Transverse colon (tissue), 4 donors: ENCODE measurements at places on chromosomes 3 and 15. TPM values are rescaled to one million over a fixed set of nuclear protein-coding genes. Genes with fewer than 3 reads are reported as not detected.

The ARHGEF26 gene
- total RNA-seq: 13.0 TPM

- DNase-seq: no peak
These were observed 10.7 kb downstream of the COPB2 start for GRCh38 chr3:139378587-139379241.

- DNase-seq: no peak
These were observed 1.7 kb downstream of the AKAP13 start for GRCh38 chr15:85381850-85382751.

The TMCC1 gene
- 4.1 TPM for total RNA-seq

DNA sequence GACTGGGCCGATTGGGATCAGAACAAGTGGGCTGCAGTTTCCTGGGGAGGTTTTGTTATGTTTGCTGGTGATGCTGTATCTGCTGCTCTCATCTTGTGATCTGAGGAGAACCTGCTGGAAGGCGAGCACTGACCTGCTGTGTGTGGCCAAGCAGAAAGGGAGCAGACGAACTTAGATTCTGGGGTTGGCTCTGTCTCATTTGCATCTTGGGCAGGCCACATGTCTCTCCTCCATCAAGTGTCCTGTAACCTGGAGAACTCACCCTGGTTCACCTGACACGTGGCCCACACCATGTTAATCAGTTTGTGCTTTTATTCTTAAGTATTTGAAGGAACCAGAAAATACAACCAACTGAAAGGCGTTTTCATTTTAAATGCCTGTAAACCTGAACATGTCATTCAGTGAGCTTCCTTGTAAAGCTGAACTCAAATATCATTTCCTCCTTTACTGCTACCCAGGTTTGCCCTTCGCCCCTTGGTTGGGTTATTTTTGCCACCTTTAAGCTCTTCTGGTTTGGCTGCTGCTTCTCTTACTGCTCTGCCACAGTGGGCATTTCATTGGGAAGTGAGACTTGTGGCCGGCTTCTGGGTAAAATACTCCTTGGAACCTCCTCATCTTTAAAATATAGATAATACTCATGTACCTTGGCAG is 33.5 kb upstream of the TRAK1 start:
- DNase-seq: peak; percentile 38

GRCh38 chr15:98437752-98438151 is 210.6 kb upstream of the IGF1R start:
- DNase-seq: no peak

- DNase-seq: no peak
These were observed 10.8 kb downstream of the SHISA5 start for GRCh38 chr3:48493203-48493501.

DNA sequence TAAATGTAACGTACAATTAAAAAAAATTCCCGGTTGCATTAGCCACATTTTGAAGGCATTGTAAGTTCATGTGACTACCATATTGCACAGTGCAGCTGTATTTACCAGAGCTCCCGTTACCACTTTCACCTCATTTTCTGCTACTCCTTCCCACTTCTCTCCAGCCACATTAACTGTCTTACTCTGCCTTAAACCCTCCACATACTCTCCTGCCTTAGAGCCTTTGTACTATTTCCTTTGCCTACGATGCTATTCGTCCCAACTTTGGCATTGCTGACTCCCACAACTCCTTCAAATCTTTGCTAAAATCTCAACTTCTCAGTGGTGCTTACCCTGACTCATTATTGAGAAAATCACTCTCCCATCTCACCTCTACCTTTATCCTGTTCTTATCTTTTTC is 115.2 kb downstream of the CADM2 start:
- no peak for DNase-seq

The SERPINI2 gene
- total RNA-seq: not detected

DNA sequence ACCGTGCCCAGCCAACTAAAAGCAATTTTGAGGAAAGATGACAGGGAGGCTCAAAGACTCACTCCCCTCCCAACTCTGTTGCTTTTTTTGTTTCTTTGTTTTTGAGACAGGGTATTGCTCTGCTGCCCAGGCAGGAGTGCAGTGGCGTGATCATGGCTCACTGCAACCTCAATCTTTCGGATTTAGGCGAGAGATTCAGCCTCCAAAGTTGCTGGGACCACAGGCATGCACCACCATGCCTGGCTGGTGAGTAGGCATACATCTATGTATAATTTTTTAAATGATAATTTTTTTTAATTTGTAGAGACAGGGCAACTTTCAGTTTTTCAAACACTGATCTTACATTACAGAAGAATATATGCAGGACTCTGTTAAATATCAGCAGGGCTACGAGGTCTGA is 15.8 kb upstream of the THUMPD3 start:
- no peak for DNase-seq

DNA sequence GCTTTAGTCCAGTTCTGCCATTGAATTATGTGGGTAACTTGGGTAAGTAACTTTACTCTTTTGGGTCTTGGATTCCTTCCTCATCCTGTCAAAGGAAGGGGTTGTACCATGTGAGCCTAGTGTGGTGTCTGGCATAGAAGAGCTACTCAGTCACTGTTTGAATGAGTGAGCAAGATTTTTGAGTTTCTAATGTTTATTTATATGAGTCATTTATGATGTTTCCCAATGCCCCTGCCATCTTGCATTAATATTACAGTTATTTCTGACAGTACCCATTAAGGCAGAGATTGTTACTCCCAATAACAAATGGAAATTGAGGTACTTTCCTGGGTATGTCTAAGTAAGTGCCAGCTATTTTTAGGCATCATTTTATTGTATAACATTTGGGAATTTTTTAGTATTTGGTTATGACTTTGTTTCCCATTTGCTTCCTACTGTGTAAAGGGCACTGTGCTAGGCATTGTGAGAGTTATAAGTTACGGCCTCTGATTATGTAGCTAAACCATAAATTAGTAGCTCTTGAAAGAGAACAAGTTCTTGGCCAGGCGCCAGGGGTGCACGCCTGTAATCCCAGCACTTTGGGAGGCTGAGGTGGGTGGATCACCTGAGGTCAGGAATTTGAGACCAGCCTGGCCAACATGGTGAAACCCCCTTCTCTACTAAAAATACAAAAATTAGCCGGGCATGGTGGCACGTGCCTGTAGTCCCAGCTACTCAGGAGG is 23.5 kb downstream of the NR1D2 start:
- DNase-seq: no peak

The PTX3 gene
- total RNA-seq: 26.2 TPM

DNA sequence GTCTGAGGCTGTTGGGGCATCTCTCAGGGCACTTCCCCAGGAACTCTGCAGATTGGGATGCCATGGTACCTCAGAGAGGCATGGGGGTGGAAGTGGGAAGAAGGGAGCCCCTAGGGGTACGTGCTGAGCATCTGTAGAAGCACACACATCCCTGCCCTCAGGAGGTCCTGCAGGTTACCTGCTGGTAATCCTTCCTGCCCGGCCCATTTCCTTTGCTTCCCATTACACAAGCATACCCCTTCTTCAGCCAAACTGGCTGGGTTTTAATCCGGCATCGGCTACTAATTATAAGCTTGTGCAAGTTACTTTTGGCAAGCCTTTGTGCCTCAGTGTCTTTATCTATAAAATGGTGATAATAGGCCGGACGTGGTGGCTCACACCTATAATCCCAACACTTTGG is 3.1 kb upstream of the SMAD6 start:
- DNase-seq: no peak

DNA sequence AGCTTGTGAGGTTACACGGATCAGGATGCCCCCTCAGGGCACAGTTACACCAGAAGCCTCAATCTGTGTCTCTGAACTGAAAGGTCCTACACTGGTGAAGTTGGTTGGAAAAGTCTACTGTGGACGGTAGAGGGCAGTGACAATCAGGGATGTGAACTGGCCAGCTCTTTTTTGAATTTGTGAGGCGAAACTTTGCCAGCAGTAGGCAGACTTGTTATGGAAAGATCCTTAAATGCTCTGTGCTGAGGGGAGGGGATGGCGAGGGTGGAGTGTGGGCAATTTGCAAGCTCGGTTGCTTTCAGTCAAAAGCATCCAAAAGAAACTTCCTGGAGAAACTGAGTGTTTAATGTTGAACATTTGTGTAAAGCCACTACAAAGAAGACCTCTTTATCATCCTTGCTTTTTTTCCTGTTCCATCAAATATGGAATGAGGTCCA is 127.4 kb upstream of the ABHD17C start:
- peak; percentile 54 for DNase-seq

- peak; percentile 49 for DNase-seq
These were observed 37.9 kb upstream of the TNFAIP8L3 start for GRCh38 chr15:51132384-51133139.

The DPPA2 gene
- not detected for total RNA-seq

DNA sequence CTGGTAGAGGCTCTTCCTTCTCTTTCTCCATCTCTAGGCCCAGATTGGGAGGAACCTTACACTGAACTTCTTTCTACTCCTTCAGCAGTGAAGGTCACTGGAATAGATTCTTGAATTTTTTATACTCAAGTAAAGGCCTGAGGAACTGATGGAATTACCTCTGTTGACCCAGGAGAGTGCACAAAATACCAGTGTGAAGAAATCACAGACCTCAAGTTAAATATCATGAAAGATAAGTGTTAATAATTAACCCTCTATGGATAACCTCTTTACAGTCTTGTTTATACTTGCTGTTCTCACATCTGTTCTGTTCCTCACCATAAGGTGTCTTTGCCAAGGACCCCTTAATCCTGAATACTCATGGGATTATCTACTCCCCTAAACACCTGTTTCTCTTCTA is 244.4 kb upstream of the STAC start:
- DNase-seq: no peak

DNA sequence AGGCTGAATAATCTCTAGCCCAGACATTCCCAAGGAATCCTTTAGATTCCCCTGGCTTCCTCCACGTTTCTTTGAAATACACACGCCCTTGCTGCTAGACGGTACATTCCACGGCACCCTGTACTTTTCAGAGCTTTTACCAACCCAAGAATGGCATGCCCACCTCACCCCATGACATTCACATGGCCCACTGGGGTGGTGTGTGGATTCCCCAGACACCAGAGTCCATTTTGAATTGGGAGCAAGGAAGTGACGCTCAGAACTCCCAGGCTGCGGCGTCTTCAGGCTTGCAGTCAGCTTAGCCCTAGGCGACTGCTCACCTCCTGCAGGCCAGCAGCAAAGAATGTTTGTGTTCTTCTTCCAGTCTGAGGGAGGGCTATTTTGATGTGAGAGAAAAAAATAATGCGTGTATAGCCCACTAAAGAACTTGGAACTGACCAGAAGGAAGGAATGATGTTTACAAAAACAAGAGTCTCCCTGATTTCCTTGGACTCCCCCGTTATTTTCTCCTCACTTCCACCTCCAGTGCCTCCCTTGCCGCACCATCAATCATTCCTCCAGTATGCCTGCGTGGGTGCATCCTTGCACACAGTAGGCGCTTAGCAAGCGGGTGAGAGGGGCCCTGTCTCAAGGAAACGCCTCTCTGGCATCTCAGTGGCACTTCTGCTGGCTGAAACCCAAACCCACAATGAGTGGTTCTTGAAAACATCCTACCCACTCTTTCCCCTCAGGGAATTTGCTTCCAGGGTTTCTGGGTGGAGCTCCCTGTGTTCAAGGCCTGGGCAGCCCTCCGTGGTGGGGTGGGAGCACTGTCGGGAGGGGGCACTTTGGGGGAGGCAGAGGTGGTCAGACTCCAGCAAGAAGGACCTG is 59.9 kb downstream of the SMAD6 start:
- no peak for DNase-seq

DNA sequence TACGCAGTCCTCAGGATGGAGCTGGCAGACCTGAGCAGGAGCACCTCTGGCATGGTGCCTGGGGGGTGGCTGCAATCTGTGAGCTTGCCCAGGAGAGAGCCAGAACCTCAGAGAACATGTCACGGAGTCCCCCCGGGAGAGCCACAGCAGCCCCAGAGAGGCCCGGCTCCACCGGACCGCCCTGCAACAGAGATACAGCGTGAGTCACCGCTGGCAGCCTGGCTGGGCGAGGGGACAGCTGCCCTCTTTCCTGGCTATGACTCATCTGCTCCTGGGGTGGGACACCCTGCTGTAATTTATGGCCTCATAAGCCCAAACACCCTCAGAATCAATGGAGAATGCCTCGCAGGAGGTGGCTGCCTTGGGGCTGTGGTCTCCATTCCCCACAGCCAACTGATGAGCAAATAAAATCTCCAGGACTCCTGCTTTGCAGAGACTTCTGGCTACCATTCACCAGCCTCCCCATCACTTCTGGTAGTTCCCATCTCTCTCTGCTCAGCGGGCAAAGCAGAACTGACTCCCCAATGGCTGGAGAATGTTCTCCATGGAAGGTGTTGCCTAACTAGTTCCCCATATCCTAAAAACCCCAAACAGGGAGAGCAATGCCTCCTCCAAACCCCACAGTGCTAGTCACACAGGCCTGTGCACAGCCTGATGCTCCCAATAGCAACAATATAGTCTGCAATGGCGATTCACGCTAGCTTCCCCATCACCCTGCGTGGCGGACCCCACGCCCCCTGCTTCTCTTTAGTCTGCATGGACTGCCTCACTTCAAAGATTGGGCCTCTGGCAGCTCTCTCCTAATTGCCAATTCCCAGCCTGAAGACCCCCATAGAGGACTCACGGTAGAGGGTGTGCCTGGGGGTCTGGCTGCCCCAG is 21.6 kb downstream of the ACSBG1 start:
- peak; percentile 84 for DNase-seq

The ASB14 gene
- not detected for total RNA-seq

The REC114 gene
- not detected for total RNA-seq

The FHIT gene
- 20.1 TPM for total RNA-seq

DNA sequence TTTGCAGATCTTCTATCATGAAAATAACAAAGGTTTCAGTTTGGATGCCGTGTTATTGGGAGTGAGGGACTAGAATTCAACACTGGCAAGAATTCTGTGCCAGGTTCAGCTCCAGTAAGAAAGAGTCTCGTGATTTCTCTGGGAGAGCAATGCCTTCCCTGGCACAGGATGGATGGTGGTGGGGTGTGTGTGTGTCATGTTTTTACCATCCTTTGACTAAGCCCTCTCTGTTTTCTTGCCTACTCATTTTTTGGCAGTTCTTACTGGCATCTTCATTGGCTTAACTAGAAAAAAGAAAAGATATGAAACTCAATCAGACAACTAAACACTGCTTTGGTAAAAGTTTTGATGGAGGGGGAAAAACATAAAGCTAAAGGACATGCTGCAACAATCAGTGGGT is 86.6 kb downstream of the FMN1 start:
- no peak for DNase-seq

The CLDN16 gene
- total RNA-seq: not detected

DNA sequence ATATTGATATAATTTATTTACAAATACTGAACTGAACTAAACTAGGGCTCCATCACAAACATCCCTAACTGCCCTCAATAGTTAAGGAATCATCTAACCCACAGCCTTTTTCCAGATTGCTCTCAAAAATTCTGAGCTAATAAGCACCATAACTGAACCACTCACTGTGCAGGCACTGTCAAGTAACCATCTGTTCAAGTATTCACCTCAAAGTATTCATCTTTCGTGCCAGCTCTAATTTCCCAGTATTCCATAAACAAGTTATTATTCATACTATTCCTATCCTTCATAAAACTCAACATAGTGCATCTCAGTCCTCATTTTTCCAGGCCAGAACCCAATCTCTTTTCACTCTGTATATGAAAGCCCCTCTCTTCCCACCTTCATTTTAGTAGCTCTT is 41.1 kb downstream of the THBS1 start:
- no peak for DNase-seq
